ENCODE measurements at places on chromosomes 5 and 9. TPM values are rescaled to one million over a fixed set of nuclear protein-coding genes. Genes with fewer than 3 reads are reported as not detected.

GRCh38 chr5:176775409-176775808 is 35.0 kb upstream of the UNC5A start:
- no peak overlapping the region for H3K4me3 ChIP-seq
- DNase-seq, result no peak
- no peaks in the 10 kb centered on the region for H3K36me3 ChIP-seq
- peaks cover 17% of the 10 kb centered on the region for H3K27me3 ChIP-seq

DNA sequence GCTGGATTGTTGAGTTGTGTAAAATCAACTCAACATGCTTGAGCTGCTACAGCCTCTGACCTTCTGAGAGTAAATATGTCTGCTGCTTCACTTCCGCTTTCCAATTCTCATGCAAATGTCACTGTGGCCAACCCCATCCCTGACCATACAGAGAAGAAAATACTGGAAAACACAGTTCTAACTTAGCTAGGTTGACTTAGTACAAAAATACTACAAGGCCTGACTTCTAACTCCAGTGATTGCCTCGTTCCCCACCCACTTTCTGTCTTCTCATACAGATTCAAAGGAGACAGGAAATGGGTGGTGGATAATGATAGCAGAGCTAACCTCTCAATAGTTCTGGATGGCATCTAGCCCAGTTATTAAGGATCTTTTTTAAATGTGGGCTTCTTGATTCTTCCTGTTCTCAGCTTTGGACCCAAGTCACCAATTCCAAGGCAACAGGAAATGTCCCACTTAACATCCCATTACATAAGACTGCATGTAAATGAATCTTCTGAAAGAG is 226.6 kb upstream of the SLC24A2 start:
- H3K27me3 ChIP-seq, result no peaks in the 10 kb centered on the region
- peaks cover 50% of the 10 kb centered on the region for H3K4me1 ChIP-seq
- H3K36me3 ChIP-seq, result peaks cover 19% of the 10 kb centered on the region
- no peak for DNase-seq
- no peak overlapping the region for H3K4me3 ChIP-seq

GRCh38 chr5:140243706-140244250 is 59.1 kb downstream of the PFDN1 start:
- no peak overlapping the region for H3K27ac ChIP-seq
- H3K27me3 ChIP-seq, result no peaks in the 10 kb centered on the region
- H3K4me1 ChIP-seq, result peaks cover 34% of the 10 kb centered on the region
- DNase-seq, result no peak
- no peak overlapping the region for H3K4me3 ChIP-seq
- H3K36me3 ChIP-seq, result peaks cover 10% of the 10 kb centered on the region

The OBP2B gene
- not detected for total RNA-seq

GRCh38 chr9:94443032-94443722 is 111.7 kb upstream of the PCAT7 start:
- no peak overlapping the region for H3K4me3 ChIP-seq
- peaks cover 24% of the 10 kb centered on the region for H3K36me3 ChIP-seq
- H3K27me3 ChIP-seq, result no peaks in the 10 kb centered on the region
- no peak overlapping the region for H3K27ac ChIP-seq
- DNase-seq, result no peak
- H3K4me1 ChIP-seq, result peaks cover 9% of the 10 kb centered on the region

The GABRA6 gene
- not detected for total RNA-seq

GRCh38 chr5:177530638-177531037 is 13.9 kb upstream of the DDX41 start:
- H3K27me3 ChIP-seq, result no peaks in the 10 kb centered on the region
- DNase-seq, result no peak
- no peak overlapping the region for H3K4me3 ChIP-seq

GRCh38 chr9:115425601-115426000 is 307.6 kb upstream of the TNC start:
- DNase-seq, result no peak
- H3K27ac ChIP-seq, result no peak overlapping the region
- no peaks in the 10 kb centered on the region for H3K4me1 ChIP-seq

DNA sequence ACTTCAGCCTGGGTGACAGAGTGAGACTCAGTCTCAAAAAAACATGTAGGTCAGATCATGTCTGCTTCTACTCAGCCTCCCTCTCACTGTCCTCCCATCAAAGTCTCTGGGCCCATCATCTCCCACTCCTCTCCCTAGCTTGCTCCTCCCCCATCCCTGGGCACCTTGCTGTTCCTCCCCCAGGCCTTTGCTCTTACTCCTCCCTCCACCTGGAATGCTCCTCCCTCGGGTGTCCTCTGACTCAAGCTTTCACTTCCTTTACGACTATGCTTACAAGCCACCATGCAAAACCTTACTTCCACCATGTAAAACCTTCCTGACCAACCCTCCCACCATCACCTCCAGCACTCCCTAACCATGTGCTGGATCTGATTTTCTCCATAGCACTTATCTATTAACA is 51.5 kb downstream of the MTMR12 start:
- peaks cover 59% of the 10 kb centered on the region for H3K36me3 ChIP-seq
- no peak overlapping the region for H3K4me3 ChIP-seq
- H3K4me1 ChIP-seq, result peaks cover 19% of the 10 kb centered on the region
- H3K27me3 ChIP-seq, result no peaks in the 10 kb centered on the region
- DNase-seq, result peak; percentile 14
- peak overlapping the region; percentile 80 for H3K27ac ChIP-seq

- H3K27me3 ChIP-seq, result peaks cover 6% of the 10 kb centered on the region
- H3K4me3 ChIP-seq, result no peak overlapping the region
- H3K36me3 ChIP-seq, result no peaks in the 10 kb centered on the region
- H3K27ac ChIP-seq, result no peak overlapping the region
- no peaks in the 10 kb centered on the region for H3K4me1 ChIP-seq
Observed at GRCh38 chr9:6113819-6114218, 98.4 kb upstream of the RANBP6 start.

DNA sequence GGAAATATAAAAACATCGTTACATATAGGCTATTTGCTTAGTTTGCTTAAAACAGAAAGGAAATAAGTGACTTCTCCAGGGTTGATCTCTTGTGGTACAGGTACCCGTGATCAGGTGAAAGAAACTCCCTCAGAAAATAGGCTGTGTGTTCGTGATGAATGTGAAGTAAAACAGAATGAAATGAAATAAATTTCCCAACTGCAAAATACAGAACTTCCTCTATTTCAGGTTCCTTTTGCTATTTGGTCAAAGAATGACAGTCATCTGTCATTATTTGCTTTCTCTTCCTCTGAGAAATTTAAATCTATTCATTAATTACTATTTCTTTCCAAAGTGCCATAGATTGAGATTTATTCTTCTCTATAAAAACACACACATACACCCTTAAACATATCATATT is 408.1 kb downstream of the FAM170A start:
- no peak overlapping the region for H3K27ac ChIP-seq
- H3K36me3 ChIP-seq, result no peaks in the 10 kb centered on the region
- no peaks in the 10 kb centered on the region for H3K27me3 ChIP-seq
- no peaks in the 10 kb centered on the region for H3K4me1 ChIP-seq
- no peak for DNase-seq
- no peak overlapping the region for H3K4me3 ChIP-seq

GRCh38 chr5:96716007-96716406 is 53.8 kb downstream of the CAST start:
- H3K27me3 ChIP-seq, result no peaks in the 10 kb centered on the region
- peaks cover 15% of the 10 kb centered on the region for H3K4me1 ChIP-seq
- peaks cover 14% of the 10 kb centered on the region for H3K36me3 ChIP-seq

DNA sequence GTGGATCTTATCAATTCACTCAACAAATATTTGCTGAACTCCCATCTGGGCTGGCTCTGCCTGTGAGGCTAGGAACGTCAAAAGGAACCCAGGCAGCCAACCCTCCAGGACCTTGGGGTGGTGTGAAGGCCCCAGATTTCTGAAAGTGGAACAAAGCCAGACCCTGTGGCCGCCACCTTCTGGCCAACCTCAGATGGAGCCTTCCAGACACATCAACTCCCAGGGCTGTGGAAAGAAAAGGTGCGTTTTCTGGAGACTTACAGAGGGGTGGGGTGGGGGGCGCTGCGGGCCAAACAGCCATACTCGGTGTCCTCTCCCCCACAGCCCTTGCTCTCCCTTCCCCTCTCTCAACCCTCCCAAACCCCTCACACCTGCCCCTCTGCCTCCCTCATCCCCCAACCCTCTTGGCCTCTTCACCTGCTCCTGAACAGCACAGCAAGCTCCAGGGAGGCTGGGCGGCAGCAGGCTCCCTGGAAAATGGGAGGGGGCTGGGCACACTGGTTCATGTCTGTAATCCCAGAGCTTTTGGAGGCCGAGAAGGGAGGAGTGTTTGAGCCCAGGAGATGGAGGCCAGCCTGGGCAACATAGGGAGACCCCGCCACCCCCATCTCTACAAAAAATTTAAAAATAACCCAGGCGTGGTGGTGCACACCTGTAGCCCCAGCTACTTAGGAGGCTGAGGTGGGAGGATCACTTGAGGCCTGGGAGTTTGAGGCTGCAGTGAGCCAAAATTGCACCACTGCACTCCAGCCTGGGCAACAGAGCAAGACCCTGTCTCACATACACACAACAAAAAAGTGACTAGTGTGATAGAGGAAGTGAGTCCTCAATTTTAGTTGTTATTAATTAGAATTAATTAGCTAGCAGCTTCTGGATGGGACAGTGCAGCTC is 45.0 kb upstream of the PRRC2B start:
- H3K36me3 ChIP-seq, result peaks cover 2% of the 10 kb centered on the region
- peaks cover 12% of the 10 kb centered on the region for H3K27me3 ChIP-seq
- H3K4me3 ChIP-seq, result no peak overlapping the region
- DNase-seq, result no peak

The PPP6C gene
- 47.2 TPM for total RNA-seq

GRCh38 chr5:65769539-65769938 is 47.5 kb downstream of the NLN start:
- DNase-seq, result no peak
- H3K27me3 ChIP-seq, result no peaks in the 10 kb centered on the region
- H3K4me1 ChIP-seq, result peaks cover 30% of the 10 kb centered on the region
- no peak overlapping the region for H3K27ac ChIP-seq
- no peak overlapping the region for H3K4me3 ChIP-seq
- peaks cover 17% of the 10 kb centered on the region for H3K36me3 ChIP-seq

The ADGRD2 gene
- not detected for total RNA-seq

DNA sequence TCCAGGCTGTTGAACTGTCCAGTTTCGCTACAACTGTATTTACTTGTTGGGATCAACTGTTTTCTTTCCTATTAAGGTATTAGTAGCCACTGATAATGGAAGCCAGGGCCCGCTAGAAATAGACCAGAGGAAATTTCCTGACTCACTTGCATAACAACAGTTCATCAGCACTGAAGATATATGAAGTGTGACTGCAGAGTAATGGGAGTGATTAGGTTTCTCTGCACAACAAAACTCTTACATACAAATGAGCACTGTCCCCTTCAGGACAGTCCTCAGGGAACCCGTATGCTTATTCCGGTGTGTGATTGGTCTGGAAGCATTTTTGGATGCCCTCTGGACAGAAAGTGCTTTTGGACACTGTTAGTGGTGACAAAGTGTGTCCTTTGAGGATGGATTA is 55.3 kb downstream of the LIX1 start:
- H3K36me3 ChIP-seq, result peaks cover 1% of the 10 kb centered on the region
- DNase-seq, result no peak
- peaks cover 3% of the 10 kb centered on the region for H3K4me1 ChIP-seq
- H3K27ac ChIP-seq, result no peak overlapping the region
- peaks cover 25% of the 10 kb centered on the region for H3K27me3 ChIP-seq

DNA sequence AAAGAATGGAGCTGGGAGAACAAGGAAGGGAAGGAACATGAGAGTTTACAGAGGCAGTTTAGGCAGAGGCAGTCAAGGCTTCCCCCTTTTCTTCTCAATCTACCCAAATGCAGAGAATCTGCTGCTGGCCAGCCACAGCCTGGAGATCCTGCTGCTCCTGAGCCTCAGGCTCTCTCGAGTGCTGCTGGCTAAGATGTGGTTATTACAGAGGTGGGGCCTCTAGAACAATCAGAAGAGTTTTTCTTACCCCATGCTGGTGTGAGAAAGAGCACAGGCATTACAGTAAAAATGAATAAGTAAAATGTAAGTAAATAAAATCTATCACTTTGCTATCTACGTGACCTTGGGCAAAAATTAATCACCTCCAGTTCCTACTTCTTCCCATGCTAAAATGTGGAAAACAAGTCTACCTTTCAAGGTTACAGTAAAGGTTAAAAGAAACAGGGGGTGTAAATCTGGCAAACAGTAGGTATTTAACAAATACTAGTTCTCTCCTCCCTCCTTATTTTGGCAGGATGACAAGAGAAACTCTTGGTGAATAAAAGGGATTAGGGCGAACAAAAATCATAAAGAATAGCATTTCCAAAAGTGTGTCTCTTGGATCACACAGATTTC is 31.1 kb downstream of the FBXW11 start:
- no peak for DNase-seq
- H3K4me3 ChIP-seq, result no peak overlapping the region
- H3K27ac ChIP-seq, result peak overlapping the region; percentile 63
- no peaks in the 10 kb centered on the region for H3K27me3 ChIP-seq
- H3K4me1 ChIP-seq, result peaks cover 44% of the 10 kb centered on the region
- peaks cover 32% of the 10 kb centered on the region for H3K36me3 ChIP-seq

The AK8 gene
- not detected for total RNA-seq

- H3K27ac ChIP-seq, result no peak overlapping the region
- DNase-seq, result no peak
- H3K36me3 ChIP-seq, result no peaks in the 10 kb centered on the region
- no peaks in the 10 kb centered on the region for H3K4me1 ChIP-seq
Observed at GRCh38 chr5:119954106-119954505, 324.7 kb downstream of the FAM170A start.

The BRD3 gene
- total RNA-seq, result 36.7 TPM

GRCh38 chr5:154205441-154206117 is 15.0 kb downstream of the GALNT10 start:
- H3K27ac ChIP-seq, result no peak overlapping the region
- H3K27me3 ChIP-seq, result no peaks in the 10 kb centered on the region
- no peak for DNase-seq
- peaks cover 33% of the 10 kb centered on the region for H3K36me3 ChIP-seq
- H3K4me3 ChIP-seq, result no peak overlapping the region

DNA sequence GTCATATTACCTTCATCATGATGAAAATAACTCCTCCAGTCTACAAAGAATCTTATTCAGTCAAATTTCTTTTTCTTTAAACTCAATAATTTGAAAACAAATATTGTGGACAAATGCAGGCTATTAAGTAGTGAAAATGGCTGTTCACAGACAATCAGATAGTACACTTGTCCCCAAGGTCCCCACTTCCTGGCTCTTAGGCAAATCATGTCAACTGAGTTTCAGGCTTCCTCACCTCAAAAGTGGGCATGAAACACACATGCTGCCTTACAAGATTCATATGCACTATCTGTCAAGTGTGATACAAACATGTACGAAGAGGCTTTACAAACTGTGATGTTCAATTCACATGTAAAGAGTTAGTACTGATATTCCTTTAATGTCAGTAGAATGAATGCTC is 385.2 kb upstream of the SEMA6A start:
- no peaks in the 10 kb centered on the region for H3K27me3 ChIP-seq
- no peak overlapping the region for H3K4me3 ChIP-seq
- no peaks in the 10 kb centered on the region for H3K4me1 ChIP-seq
- DNase-seq, result no peak
- H3K36me3 ChIP-seq, result no peaks in the 10 kb centered on the region
- H3K27ac ChIP-seq, result no peak overlapping the region

DNA sequence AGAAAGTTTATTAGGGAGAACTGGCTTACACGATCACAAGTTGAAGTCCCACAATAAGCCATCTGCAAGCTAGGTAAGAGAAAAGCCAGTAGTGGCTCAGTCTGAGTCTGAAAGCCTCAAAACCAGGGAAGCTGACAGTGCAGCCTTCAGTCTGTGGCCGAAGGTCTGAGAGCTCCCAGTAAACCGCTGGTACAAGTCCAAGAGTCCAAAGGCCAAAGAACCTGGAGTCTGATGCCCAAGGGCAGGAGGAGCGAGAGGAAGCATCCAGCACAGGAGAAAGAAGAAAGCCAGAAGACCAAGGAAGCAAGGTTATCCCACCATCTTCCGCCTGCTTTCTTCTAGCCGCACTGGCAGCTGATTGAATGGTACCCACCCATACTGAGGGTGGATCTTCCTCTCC is 97.3 kb upstream of the FBN2 start:
- H3K36me3 ChIP-seq, result no peaks in the 10 kb centered on the region
- no peak overlapping the region for H3K4me3 ChIP-seq
- DNase-seq, result no peak
- no peak overlapping the region for H3K27ac ChIP-seq
